ENCODE measurements at places on chromosomes 16 and 17.

- no peak for DNase-seq
Observed at GRCh38 chr16:67530013-67530939, 1.6 kb downstream of the RIPOR1 start.

DNA sequence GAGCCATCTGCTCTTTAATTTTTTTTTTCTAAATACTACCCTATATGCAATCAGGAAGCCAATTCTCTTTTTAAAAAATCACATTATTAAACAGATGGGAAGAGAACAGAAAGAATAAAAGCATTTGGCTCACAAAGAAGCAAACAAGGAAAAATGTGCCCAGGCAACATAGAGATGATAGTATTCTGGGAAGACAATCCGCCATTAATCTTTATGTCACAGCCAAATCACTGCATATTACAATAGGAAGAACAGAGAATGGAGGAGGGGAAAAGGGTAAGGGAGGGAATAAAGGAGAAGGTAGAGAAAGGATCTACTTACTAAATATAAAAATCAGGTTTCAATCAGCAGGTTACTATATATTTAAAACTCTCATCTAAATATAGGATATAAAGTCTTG lies 34.3 kb downstream of the STAT5B start:
- no peak for DNase-seq

DNA sequence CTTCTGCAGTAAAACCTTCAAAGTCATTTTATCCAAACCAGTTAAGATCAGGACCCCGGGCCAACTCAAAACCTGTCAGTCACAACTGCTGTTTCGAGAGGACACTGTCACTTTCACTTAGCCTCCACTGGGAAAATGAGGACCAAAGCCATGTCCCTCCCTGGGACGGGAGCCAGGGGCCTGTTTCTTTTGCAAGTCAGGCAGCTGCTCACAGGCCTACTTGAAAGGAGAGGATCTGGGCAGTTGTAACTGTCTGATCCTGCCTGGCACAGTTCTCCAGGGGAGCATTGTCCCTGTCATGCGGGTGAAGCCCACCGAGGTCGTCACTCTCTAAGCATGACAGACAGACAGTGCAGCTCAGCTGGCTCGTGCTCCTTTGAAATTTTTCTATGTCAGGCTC lies 276.2 kb downstream of the NPIPA8 start:
- DNase-seq, result no peak

DNA sequence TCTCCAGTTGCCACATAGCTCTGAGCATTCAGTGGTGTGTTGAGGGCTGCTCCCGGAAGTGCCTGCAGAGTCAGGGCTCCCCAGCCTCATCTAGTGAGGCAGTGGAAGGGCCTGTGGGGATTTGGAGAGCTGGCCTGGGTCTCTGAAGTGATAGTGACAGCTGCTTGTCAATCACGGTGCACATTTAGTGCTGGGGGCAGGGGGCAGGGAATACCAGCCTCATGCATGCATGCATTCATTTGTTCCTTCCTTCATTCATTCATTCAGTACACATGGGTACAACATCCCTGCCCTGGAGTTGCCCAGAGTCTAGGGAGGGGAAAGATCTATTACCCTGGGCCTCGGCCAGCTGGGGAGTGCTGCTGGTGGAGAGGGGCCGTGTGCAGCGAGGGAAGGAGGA lies 11.3 kb upstream of the STH start:
- DNase-seq, result no peak

GRCh38 chr17:81030741-81031565 lies 4.0 kb upstream of the BAIAP2 start:
- no peak for DNase-seq

- no peak for DNase-seq
Observed at GRCh38 chr17:18028114-18028951, 10.6 kb downstream of the ATPAF2 start.

GRCh38 chr16:87581857-87582215 lies 20.5 kb upstream of the JPH3 start:
- DNase-seq, result no peak

Data from stimulated activated CD4-positive, alpha-beta T cell treated with anti-CD3 and anti-CD28 coated beads, Interleukin-2, amount 100 ng/mL, for 4 hours (primary cell).